NCI-H510A treated with DMSO at 0.1 percent for 48 hours (cell line): ENCODE measurements at places on chromosomes 6 and 20.

- no peak for DNase-seq
Measured at GRCh38 chr6:70409216-70409615, 4.1 kb upstream of the FAM135A start.

GRCh38 chr20:9051508-9051907 is 17.4 kb upstream of the PLCB4 start:
- DNase-seq, result no peak

DNA sequence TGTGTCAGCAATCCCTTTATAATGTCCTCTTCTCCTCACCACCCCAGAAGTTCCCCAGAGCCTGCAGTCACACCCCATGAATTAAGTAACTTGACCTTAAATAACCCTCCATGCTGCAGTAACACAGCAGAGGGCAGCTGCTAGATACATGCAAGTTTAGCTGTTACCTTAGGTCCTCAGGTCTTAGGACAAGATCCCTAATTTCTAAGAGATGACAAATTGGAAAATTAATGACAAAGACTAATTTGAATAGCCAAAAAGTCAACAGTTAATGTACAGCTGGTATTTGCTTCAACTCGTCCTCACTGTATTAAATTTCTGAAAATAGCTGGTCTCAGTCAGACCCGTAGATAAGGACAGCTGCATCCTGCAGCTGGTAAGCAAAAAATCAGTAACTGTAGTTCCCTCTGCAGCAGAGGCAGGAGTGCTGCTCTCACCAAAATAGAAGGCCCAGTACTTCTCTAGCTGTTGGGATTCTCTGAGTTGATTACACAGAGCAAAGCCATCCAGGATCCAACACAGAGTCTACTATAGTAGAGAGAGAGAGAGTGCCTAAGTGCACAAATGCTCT is 62.4 kb downstream of the TNFRSF21 start:
- DNase-seq, result peak; percentile 85

DNA sequence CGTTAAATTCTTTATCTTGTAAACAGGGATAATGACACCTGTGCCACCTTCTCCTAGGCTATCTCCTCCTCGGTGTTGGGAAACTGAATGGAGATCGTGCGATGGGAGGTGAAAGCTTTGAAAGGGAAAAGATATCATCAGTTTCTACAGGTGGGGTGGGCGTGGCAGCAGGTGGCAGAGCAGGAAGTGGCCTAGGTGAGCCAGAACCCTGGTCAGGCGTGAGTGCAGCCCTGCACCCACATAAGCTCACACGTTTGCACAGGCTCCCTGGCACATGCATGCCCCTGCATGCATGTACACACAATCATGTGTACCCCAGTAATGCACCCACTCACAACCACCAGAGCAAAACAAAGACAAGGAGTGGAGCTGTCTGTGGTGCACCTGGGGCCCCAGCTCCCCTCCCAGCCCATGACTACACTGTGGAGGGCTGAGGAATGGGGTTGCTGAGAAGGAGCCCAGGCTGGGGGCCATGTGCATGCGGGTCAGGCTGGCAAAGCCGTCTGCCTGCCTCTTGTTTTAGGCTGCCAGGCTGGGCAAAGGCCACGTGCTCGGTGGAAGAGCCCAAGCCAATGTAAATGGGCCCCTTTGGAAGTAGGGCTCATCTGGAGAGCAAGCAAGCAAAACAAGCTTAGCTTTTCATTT is 61.5 kb downstream of the TFAP2C start:
- no peak for DNase-seq

DNA sequence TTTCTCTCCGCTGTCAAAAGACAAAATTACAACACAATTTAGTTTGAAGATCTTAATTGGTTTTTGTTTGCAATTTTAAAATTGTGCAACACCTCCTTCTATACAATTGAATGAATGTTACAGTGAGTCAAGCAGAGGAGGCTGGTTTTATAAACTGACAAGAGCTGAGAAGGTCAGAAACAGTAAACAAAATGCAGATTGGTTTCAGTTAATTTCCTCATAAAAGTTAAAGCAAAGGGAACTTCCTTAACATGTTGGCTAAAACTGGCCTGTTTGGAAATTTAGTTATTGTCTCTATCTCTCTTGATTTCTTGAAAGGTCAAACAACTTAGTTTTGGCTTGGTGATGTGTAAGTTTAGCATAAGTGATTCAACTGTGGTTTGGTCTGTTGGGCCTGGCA is 22.2 kb downstream of the KHDC1L start:
- no peak for DNase-seq

GRCh38 chr20:48158014-48158413 is 372.7 kb upstream of the SULF2 start:
- DNase-seq, result no peak

GRCh38 chr6:44176762-44177509 is 18.3 kb downstream of the CAPN11 start:
- DNase-seq, result no peak

DNA sequence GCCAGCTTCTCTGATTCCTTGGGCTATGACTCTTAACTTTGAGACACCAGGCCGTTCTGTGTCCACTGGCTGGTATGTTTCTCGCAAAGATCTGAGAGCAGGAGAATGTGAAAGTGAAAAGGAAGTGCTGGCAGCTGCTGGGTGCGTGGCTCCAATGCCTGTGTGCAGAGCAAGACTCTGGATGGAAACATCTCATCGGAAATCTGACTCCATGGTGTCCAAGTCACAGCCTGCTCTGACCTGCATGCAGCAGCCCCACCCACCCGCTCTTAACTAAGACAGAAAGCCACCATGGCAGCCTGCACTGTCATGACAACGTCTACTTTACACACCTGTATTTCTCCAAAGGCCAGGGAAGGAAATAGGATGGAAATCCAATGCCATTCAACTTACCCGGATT is 66.3 kb upstream of the MPC1 start:
- no peak for DNase-seq

- no peak for DNase-seq
Measured at GRCh38 chr6:139402876-139403386, 28.5 kb upstream of the CITED2 start.
